Left colon (tissue), 2 donors: ENCODE measurements at places on chromosomes 1 and 21.
A peak's percentile ranks its signal among the peaks of the same experiment; 100 is the strongest.

DNA sequence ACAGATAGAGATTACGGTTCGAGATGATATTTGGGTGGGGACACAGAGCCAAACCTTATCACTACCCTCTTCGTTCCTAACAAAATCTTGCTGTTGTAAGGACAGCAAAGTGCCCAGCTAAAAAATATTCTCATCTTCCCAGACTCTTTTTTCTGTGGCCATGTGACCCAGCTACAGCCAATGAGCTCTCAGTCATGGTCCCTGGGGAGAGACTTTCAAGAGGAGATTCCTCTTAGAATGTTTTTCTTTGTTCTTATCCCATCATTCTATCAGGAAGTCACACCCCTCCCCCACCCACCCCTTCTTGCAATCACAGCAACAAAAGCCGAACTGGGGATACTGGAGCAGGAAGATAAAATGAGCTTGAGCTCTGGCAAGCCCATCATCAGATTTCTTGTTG is 247.1 kb downstream of the CHRM3 start:
- no peak for DNase-seq

DNA sequence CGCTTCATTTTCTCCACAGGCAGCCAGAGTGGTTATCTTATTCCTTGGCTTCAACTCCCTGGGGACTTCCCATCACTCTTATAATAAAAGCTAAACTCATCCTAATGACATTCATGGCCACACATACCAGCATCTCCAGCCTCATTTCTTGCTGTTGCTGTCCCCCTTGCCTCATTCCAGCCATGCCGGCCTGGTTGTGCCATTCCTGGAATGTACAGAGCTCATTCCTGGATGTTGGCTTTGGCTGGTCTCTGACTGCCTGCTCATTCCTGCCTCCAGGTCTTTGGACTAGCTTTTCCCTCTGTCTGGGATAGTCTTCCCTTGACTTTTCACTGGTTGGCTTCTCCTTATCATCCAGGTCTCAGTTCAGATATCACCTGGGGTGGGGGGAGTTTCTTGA is 2.4 kb upstream of the PEF1 start:
- no peak for DNase-seq

GRCh38 chr1:46596846-46597245 is 7.2 kb downstream of the MKNK1 start:
- no peak for DNase-seq

DNA sequence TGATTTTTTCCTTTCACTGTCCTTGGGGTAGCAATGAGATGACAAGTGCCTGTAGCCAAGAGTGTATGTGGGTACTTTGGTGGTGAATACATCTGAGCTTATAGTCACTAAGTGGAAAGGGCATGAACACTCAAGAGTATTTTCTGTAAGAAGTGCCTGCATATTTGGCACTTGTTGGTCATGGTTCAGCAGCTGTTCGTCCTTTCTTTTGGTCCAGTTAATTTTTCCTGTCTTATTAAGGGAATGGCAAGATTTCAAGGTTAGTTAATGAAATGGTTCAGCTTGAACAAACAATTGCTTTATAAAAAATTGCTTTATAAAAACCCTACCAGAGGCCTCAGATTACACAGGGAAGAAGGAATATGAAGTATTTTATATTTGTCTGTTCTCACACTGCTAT is 48.6 kb upstream of the GPR52 start:
- DNase-seq: no peak

DNA sequence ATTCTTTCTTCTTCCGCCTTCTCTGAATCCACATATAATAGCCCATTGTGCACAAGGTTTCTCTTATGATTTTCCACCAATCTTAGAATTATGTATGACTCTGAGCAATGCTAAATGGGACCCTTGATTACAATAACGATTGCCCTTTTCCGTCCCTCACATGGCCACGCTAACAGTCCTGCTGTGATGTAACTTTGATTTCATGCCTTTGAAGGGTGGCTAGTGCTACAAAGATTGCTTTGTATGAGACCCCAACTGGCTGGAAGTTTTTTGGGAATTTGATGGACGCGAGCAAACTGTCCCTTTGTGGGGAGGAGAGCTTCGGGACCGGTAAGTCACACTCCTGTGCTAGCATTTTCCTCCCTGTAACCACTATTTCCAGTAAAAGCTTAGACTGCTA is 45.3 kb downstream of the PGM1 start:
- no peak for DNase-seq

- peak; percentile 43 for DNase-seq
These were observed 10.1 kb downstream of the DIPK1A start for GRCh38 chr1:92951141-92951582.
